Fibroblast of skin of right quadriceps (primary cell): ENCODE measurements at places on chromosomes 5 and 9.

DNA sequence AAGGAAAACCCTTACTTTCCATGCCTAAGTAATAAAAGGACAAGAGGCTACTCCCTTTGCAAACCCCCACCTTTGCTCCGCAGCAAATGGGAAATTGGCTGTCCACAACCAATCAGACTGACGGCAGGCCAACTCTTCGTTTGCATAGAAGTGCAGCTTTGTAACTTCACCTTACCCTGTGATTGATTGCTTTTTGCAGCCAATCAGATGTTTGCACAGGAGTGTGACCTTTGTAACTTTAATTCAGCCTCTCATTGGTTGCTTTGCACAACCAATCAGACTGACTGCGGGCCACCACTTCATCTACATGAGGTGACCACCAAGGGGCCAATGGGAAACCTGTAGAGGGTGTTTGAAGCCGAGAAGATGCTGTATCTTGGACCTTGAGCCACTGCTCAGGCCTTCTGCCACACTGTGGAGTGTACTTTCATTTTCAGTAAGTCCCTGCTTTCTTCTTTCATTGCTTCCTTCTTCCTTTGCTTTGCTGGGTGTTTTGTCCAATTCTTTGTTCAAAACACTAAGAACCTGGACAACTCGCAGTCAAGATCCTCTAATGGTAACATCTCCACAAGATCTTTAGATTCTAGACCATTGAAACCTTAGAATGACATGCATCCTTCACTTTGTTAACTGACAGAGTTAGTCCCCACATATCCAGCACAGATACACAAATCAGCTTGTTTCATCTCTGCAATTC is 51.3 kb upstream of the FREM1 start:
- DNase-seq: no peak

DNA sequence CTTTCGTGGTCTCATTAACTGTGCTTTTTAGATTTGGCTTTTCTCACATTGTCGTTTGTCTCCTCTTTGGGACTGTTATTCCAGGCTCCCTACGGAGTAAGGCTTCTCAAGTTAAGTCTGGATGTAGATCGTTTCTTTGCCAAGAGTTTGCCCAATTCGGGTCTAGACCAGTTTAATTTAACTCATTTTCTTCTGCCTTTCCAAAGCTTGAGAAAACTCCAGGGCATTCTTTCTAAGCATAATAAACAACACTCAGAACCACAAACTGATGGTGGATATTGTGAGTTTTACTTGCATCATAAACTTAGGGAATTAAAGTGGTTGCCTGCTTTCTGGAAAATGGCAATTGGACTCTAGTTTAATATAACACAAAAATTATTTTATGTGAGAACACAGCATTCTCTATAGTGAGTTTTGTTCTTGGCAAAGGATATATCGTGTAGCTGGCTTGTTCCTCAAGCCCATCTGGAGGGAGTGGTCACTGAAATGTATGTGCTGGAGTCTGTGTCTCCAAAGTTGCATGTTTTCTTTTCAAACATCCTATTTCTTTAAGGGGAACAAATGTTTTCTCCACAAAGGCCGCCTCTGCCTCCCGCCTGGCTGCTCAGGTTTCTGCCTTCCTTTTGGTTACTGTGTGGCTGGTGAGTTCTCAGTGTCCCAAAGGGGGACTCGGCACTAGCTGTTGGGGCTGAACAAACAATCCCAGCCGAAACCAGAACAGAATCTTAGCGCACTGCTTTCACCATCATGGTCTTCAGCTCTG is 211.3 kb upstream of the FBN2 start:
- DNase-seq: no peak

GRCh38 chr9:122929796-122930354 is 1.4 kb downstream of the ZBTB26 start:
- DNase-seq: no peak

DNA sequence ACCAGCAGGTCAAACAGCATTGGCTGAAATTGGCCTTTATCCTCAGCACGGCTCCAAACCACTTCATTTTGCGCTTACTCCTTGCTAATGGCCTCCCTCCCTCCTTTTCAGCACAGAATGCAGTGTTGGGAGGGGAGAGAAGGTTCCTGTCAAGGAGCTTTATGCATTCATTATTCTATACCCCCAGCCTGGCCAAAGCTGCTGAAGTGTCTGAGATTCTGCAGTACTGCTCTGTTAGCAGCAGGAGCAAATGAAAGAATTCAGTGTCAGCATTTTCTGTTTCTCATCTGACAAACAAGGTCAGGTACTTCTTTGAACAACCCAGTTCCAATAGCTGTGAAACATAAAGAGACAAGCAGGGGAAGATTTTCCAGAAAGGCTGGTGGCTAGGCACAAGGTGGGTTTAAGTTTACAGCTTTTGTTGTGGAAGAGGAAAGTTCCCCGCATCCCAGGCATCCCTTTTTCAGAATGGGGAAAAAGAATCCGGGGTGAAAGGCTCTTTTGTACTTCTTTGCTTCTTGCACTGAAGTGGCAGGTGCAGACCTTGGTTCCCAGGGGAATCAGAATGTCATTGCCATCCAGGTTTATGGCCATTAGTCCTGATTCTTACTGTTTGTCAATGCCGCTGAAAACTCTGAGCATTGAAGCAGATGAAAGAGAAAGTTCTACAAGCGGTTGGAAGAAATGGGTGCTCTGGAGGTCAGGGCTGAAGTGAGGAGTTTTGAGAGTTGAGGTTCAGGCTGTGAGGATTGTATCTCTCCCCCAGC is 109.3 kb upstream of the APC start:
- no peak for DNase-seq

GRCh38 chr5:173618927-173619519 is 2.6 kb upstream of the BOD1 start:
- DNase-seq: peak; percentile 43

GRCh38 chr9:14418301-14418940 is 104.5 kb upstream of the NFIB start:
- peak; percentile 89 for DNase-seq
